ENCODE measurements at places on chromosomes 3 and 15. TPM values are rescaled to one million over a fixed set of nuclear protein-coding genes. Genes with fewer than 3 reads are reported as not detected.

DNA sequence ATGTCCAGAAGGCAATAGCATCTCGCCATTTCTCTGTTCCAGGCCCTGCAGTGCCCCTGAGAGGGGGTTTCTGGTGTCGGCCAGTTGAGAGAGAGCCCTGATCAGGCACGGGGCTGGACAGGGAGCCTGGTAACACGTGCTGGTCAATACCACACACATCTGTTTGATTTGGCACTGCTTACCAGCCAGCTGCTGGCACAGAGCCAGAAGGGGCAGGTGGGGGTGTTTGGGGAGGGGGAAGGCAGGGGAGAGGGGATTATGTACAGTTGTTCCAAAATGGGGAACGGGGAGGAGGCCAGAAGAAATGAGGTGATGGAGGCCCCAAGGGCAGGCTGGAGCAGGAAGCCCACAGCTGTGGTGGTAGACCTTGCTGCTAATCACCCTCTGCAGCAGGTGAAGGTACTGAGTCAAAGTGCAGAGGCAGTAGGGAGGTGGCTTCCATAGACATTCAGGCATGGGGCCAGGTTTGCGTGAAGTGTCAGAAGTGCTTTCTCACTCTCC is 153.5 kb upstream of the LPP start:
- ATAC-seq: peak; percentile 30

GRCh38 chr15:70262171-70262570 is 164.5 kb upstream of the TLE3 start:
- ATAC-seq: no peak

The TMC3 gene
- 0.37 TPM for total RNA-seq

- no peak for ATAC-seq
Observed at GRCh38 chr3:115301364-115301860, 154.3 kb upstream of the ZBTB20 start.

DNA sequence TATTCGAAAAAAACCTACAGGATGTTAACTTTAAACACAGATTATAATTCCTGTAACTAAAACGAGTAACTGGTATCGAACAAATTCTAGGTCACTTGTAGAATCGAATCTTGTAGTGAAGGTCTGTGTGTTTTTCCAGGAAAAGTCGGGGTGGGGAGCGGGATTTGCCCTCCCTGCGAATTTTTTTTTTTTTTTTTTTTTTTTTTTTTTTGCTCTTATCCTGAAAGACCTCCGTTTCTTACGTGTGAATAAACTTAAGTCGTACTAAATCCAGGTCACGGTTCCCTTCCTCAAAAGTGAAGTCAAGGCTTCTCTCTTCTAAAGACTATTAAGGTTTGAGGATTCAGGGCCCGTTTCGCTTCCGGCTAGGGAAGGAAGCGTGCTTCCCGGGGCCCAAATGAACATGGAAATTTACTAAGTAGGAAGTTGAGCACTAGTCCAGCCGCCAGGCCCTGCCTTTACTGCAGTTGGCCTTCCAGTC is 770 bp downstream of the TBC1D5 start:
- ATAC-seq: no peak

The NUDT16 gene
- 45.8 TPM for total RNA-seq

- peak; percentile 79 for ATAC-seq
Observed at GRCh38 chr15:84725001-84725491, 9.1 kb upstream of the SEC11A start.

The PARP16 gene
- total RNA-seq: 21.7 TPM

The LMAN1L gene
- not detected for total RNA-seq

DNA sequence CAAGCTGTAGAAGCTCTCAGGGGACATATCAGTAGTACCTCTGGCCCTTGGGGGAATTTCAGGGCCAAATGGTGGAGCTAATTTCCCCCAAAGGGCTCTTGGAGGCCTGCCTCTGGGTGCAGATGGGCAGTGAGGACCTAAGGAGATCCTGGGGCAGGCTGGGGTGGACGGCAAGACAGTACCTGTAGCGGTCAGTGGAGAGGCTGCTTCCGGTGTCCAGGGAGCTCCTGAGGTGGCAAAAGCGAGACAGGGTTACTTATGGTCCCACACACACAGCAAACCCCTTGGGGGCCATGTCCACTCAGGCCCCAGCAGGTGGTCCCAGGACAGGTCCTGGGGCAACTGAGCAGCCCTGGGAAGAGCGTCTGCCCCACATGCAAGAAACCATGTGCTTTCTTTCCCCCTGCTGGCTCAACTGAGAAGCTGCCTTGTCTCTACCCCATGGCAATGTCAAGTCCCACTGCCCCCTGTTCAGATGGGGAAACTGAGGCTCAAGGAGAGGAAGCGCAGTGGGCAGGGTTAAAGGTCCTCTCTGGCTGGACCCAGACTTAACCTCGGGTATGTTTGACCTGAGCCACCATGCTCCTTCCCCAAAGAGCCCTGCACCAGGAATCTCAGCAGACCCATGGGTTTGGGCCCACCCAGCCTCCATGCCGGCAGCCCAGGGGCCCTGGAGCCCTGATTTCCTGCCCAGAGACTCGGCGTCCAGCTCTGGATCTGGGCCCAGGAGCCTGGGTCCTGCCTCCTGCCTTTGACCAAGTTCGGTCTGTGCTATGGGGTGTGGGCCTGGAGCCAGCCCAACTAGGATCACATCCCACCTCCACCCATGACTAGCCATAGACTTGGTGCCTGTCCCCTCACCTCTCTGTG is 25.7 kb downstream of the IQSEC1 start:
- ATAC-seq: no peak

Data from gastroesophageal sphincter (tissue), 4 donors.